Muscle of leg (tissue), 16 donors: ENCODE measurements at places on chromosomes 7 and 10.

- DNase-seq, result peak; percentile 69
Observed at GRCh38 chr10:49398000-49398861, 2.3 kb upstream of the DRGX start.

DNA sequence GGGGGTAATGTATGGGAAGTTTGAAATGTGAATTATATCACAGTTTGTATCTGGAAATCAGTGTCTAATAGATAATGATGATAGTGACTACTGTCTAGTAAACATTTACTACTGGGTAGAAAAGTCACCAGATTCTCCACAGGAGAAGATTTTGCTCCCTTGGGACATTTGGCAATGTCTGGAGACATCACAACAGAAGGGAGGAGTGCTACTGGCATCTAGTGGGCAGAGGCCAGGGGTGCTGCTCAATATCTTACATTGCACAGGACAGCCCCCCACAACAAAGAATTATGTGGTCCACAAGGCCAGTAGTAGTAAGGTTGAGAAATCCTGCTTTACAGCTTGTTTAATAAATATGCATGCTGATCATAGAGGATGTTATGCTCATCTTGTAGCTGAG is 92.3 kb upstream of the PRPS1L1 start:
- no peak for DNase-seq

GRCh38 chr10:69080226-69080625 is 7.7 kb upstream of the SRGN start:
- no peak for DNase-seq

DNA sequence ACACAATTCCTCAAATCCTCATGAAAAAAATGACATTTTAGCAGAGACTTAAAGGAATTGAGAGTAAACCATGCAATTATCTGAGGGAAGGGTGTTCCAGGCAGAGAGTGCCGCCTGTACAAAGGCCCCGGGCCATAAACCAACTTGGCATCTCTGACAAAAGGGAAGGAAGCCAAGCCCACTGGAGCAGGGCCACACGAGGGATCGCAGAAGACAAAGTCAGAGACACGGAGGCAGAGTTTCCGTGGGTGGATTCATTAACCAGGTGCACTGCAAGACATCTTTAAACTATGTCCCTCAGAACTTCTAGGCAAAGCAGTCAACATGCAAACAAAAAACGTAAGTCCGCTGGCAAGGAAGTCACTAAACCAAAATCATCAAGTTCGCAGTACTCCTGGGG is 92.0 kb downstream of the SFMBT2 start:
- DNase-seq, result no peak

DNA sequence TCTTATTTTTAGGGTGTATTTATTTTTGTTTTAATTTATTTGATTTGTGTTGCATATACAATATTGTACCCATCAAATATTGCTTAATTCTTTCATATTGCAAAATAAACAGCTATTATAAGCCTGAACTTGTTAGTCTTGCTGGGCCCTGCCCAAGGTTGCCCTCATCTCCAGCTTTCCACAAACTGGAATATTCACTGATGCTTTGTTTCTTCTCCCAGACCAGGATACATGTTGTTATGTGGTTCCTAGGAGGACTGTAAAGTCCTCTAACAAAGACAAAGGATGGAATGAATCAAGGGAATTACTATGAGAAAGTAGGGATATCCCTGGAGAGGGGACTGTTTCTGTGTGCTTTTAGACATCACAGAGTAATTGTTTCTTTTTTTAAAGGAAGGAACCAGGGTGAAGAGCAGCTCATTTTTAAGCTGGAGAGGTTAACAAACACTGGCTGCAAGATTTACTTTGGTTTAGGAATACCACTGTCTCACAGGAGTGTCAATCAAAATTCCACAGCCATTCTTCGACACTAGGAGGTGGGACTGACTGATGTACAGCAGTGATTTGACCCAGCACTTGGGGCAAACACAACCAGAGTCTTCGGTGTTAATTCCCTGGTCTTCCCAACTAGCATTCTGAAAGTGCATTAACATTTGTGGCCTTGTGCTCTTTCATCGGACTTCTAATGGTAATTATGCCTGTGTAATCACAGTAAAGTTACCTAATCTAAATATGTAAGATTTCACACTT is 14.8 kb upstream of the CD36 start:
- DNase-seq, result no peak

GRCh38 chr10:121240556-121240955 is 357.7 kb downstream of the FGFR2 start:
- DNase-seq, result no peak

- peak; percentile 25 for DNase-seq
Observed at GRCh38 chr10:70255329-70256299, 22.4 kb upstream of the PPA1 start.

DNA sequence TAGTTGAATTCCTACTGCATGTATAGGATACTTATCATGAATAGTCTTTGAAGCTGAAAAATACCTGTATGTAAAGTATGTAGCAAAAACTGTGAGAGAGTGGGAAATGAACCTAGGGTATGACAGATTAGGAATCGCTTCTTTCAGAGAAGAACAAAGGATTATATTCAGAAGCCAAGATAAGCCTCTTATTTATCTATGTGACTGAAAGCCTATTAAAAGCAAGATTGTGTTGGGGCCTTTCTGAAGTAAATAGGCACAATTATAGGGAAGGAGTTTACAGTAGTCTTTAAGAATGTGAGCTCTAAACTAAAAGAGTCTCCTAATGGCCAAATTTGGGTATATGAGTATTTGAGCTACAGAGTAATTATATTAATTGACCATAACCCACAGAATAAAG is 102.1 kb downstream of the MTERF1 start:
- no peak for DNase-seq

GRCh38 chr7:7895754-7896153 is 72.8 kb upstream of the GLCCI1 start:
- DNase-seq, result peak; percentile 21

GRCh38 chr7:6234384-6234783 is 38.0 kb downstream of the CYTH3 start:
- no peak for DNase-seq

- DNase-seq, result peak; percentile 56
Observed at GRCh38 chr7:55156919-55157763, 138.3 kb downstream of the EGFR start.

DNA sequence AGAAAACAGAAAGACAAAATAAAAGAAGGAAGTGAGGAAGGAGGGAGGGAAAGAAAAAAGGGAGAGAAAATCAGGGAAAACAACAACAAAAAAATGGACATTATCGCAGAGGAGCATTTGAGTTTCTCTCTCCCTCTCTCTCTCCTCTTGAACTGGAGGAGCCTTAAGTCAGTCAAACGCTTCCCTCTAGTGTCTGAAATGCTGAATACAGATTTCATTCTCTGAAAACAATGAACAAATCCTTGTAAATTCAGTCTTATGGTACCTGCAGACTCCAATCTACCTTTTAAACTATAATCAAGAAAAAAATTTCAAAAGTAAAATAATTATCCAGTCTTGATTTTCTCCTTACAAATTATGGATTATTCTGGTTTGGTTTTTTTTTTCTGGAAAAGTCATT is 89.2 kb upstream of the PFKP start:
- peak; percentile 77 for DNase-seq

DNA sequence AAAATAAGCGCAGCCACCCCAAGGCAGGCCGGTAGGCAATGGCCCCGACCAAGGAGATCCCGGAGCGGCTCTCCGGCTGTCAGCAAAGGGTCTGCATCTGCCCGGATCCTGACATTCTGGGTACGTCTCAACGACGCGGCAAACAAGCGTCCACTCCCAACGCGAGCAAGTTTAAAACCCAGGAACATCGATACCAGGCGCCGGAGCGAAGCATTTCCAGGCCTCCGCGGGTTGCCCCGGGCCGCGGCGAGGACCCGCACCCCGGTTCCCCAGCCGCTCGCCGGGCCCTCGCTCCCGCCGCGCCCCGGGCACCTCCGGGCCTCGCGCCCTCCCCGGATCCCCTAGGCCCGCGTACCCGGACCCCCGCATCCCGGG is 453 bp downstream of the URGCP start:
- DNase-seq, result peak; percentile 62

- no peak for DNase-seq
Observed at GRCh38 chr7:31603046-31603445, 84.0 kb upstream of the PPP1R17 start.
